ENCODE measurements at places on chromosomes 2 and 18.

DNA sequence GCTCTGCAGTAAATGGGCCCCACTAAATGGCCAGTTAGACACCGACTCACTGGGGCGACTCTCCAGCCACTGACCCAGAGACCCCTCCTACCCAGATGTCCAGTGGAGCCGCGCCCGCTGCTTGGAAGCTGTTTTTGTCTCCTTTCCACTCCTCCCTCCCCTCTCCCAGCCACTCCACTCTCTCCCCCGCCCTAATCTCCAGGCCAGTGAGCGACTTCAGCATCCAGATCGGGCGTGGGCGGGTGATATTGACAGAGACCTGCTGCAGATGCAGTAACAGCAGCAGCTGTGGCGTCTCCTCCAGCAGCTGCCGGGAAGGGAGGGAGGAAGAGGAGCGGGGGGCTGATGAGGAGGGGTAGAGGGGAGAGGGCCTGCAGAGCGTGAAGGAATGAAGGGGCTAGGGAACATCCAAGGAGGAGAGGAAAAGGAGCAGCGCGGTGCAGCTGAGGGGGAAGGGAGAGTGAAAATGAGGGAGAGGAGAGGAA lies at the start of gene SCN7A:
Gene SCN7A, minus strand, starts transcription at position 110 of the 485 bp plus-strand sequence. CDS start 16,553 bp downstream, outside the sequence.
- DNase-seq = peak; percentile 19

DNA sequence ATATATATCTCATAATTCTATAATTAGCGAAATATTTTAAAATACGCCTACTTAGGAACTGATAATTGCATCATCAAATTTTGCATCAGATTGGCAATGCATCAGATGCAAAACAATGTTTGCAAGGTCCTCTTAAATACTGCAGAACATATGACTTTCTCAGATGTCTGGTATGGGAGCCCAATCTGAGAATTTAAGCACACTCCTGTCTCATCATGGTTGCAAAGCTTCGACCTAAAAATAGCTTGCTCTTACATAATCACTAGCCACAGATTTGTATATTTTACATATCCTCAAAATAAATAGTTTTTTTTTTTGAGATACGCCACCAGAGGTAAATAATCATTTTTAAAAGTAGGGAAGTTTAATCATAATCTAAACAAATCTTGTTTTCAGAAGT lies 123.2 kb downstream of the CABYR start:
- no peak for DNase-seq

DNA sequence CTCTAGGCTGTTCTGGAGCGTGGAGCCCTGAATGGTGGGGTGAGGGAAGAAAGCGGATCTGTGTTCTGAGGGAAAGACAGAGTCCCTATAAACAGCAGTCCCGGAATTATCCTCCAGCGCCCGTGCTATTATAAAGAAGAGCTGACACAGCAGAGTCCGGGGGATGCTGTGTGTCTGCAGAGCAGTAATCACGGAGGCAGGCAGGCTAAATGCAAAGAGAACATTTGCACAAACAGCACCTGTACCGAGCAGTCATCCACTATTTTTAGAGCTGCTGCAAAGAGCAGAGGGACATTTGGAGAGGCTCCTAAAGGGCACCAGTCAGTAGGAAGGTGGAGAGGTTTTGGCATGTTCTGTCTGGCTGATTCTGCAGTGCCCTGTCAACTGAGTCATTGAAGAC lies 293.8 kb upstream of the SLC14A2 start:
- DNase-seq = no peak

DNA sequence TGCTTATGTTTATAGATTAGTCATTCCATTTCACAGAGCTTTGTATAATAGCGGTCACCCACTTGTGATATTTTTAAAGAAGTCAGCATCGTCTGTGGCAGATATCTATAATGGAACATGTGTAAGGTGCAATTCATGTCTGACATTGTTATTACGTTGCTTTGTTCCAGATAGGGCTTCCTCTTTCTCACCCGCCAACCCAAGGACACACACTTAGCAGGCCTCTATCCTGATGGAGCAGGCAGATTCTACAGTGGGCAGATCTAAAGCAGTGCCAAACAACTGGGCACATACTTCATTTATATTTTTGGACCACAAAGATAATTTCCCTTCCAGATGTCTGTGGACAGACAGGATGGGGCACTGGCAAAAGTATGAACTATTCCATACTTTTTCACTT lies 573.1 kb downstream of the TDRD15 start:
- no peak for DNase-seq

DNA sequence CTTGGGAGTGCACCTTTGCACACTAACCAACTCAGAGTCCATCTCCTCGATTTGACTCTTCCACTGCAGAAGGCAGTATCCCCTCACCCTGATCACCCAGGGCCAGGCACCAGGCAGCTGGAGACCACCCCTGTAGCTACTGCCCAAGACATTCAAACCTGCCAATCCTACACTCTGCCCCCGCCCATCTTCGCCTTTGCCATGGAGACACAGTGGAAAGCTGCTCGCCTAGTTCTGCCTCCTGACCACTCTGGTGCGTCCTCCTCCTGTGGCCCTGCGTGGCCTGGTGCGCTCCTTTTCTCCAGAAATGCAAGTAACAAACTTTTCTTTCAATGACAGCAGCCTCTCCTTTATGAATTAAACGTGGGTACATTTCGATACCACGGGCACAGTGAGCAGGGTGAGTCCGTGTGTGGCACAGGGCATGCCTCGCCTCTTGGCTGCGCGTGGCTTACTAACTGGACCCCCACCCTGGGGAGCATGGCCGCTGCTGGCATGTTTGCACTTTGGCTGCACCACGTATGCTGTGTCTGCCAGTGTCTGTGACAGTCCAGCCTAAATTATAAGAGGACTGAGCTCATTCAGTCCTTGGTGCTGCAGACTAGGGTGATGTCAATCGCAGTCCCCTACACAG lies 47.6 kb downstream of the LONRF2 start:
- peak; percentile 1 for DNase-seq

DNA sequence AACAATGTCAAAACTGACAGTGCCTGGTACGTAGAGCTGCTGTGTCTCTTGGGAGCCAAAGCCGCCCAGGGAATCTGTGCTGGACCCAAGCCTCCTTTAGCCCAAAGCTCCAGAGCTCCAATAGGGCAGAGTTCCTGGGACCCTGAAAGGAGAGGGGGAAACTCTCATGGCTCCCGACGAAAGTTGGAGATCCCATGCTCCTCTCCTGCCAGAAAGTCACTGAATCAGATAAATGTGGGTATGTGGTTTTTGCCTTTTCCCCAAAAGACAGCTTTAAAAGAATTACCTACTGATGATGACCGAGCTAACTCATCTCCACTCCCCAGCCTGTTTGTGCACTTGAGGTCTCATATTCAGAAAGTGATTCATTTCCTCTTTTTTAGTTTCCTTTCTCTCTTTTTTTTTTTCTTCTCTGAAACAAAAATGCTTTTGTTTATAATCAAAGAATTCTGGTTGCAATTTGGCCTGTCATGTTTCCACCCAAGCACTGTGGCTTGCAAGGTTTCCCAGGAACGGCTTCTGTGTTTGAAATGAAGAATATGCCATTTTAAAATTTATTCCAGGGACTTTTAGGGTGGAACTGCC lies 14.1 kb upstream of the PMAIP1 start:
- peak; percentile 49 for DNase-seq

- no peak for DNase-seq
Measured at GRCh38 chr2:118310681-118311429, 222.6 kb downstream of the INSIG2 start.

GRCh38 chr2:25972049-25972823 lies 10.1 kb downstream of the KIF3C start:
- no peak for DNase-seq

GRCh38 chr2:107807988-107808387 lies 18.7 kb upstream of the RGPD4 start:
- no peak for DNase-seq

DNA sequence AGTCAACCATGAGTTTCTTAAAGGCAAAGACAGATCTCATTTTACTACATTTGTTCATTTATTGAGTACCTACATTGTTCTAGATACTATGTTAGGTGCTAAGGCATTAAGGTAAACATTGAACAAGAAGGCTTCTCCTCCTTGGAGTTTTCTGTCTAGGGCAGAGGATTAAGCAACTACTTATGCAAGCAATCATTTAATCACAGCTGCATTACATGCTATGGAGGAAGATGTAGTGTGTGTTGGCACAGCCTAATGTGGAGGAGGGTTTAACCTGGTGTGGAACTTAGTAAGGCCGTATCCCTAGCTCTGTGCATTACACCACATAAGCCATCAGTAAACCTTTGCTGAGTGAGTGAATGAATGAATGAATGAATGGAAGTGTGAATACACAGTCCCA lies 106.5 kb upstream of the MAP3K20 start:
- no peak for DNase-seq

DNA sequence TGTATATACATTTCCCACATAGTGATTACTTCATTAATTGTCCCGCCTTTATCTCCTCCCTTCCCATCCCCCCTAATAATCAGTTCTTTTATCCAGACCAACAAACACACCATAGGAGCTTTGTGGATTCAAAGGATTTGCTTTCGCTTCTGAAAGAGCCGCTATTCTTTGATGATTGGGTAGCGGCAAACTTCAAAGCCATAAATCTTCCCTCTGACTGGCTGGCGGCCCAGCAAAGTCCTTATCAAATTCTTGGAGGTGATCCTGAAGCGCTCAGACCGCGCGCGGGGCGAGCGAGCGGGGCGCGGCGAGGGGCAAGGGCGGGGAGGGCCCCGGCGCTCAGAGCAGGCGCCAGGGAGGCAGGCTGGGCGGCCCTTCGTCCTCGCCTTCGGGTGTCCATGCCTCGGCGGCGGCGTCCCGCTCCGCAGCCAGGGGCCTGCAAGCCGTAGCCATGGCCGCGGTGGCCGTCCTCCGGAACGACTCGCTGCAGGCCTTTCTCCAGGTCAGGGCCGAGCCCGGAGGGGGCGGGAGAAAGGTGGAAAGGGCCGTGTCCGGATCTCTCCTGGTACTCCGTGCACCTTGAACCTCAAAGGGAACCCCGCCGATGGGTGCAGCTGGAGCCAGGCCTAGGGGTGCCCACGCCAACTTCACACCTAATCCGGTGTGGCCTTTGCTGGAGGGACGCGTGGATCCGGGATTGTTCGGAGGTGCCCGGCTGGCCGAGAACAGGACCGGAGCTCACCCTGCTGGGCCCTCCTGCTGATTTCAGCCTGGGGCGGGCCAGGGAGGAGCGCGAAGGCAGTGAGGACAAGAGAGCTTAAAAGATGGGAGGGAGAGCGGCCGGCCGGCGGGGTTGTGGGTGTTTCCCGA lies at the start of gene SP5:
Gene SP5, plus strand, starts transcription at position 276 of the 870 bp plus-strand sequence. Its CDS starts 176 bp downstream, at position 452.
- peak; percentile 57 for DNase-seq

- no peak for DNase-seq
Measured at GRCh38 chr2:159200498-159200897, 86.0 kb downstream of the WDSUB1 start.

DNA sequence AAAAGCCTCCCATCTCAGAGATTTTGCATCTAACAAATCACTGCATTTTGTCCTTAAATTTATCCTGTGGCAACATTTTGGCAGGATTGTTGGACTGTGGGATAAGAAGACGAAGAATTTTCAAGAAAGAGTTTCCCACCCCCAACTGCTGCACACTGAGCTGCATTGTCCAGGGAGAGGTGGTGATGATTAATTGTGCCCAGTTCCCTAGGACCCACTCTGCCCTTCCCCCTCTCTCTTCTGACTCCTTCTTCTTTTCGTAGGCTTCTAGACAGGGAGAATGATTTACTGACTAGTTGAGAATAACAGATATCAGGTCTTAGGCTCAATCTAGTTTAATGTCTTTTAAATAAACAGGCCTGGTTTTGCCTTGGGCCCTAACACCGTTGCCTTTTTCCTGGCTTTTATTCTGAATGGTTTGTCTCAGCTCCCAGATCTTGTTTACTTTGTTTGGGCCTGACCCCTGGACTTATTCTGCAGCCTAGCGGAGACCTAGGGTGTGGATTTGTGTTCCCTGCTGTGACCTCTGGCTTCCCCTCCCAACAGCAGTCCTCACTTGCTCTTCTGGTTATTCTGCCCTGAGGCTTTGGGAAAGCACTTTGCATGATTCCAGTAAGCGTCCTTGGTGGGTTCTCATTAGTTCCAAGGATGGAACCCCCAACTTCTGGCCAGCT lies 233.3 kb downstream of the INSIG2 start:
- DNase-seq = no peak

- DNase-seq = no peak
Measured at GRCh38 chr2:204665771-204666170, 120.5 kb downstream of the PARD3B start.

DNA sequence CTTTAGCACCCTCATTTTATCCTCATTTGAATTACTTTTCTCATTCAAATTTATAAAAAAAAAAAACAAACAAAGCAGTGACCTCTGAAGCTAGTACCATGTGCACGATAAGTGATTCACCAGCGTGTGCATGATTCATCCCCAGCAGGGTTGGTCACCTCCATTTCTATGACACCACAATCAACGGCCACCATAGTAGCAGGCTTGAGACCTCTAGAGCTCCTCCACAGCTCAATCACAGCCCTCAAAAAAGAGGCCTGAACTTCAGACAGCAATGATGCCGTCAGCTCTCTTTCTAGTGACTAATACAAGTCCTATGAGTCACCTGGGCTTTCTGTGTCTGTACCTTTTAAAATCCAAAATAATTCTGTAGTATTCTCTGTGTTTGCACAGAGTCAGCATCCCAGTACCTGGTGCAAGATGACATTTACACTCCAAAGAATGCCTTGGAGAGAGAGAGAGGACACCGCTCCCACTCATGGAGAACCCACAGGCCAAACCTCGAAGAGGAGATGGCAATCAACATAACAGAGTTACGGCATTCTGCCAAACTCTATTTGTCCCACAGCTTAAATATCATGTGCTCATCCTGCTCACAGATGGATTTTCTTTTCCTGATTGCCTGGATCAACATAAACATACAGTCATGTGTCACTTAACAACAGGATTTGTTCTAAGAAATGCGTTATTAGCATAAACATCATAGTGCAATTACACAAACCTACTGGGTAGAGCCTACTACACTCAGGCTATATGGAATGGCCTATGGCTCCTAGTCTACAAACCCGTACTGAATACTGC lies 58.7 kb downstream of the L3MBTL4 start:
- no peak for DNase-seq

GRCh38 chr2:18845854-18846445 lies 256.6 kb upstream of the NT5C1B start:
- DNase-seq = no peak

DNA sequence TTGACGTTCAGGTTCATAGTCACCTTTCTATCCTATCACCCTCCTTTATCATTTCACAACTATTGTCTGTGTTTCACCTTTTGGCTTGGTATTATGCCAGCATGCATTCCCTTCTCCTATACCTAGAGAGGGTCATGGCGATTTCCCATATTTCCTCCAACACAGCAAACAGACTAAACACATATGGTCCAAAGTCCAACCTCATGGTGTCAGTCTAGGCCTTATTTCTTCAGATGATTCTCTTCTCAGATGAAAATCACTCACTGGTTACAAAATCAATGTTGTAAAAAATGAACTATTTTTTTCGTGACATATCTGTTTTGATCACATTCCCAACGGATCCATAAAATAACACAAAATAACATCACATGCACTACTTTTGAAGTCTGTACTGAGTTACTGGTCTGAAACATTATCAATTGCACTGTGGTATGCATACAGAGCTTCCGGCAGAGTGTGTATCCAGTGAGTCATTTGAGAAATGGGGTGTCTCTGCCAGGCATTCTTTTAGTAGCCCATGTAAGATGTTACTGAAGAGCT lies 204.8 kb upstream of the GALNT5 start:
- no peak for DNase-seq

- DNase-seq = no peak
Measured at GRCh38 chr2:190964170-190964795, 49.7 kb downstream of the STAT1 start.

Data from activated T-cell treated with anti-CD3 and anti-CD28 coated beads, Interleukin-2, amount 50 U/mL, for 48 hours (primary cell).